ENCODE measurements at places on chromosomes 1 and 21. TPM values are rescaled to one million over a fixed set of nuclear protein-coding genes. Genes with fewer than 3 reads are reported as not detected.

The ARMH1 gene
- total RNA-seq, result 9.7 TPM

The RASSF5 gene
- 37.7 TPM for total RNA-seq

The PRR9 gene
- not detected for total RNA-seq

DNA sequence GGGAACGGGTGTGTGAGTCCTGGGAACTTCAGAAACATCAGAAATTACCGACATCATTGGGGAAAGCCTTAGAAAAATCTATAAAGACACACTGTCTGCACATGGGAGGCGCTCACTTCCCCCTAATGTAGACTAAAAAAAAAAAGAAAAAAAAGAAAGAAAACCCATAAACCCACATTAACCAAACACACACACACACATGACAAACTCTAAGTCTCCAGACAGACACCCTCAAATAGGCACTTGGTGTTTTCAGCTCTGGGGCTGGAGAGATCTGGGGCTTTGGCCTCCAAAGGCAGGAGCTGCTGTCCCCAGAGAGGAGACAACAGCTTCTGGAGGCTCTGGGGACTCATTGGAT lies 13.2 kb upstream of the SDHB start:
- H3K27ac ChIP-seq, result no peak overlapping the region
- no peak for DNase-seq
- H3K4me3 ChIP-seq, result no peak overlapping the region
- no peaks in the 10 kb centered on the region for H3K27me3 ChIP-seq
- no peaks in the 10 kb centered on the region for H3K36me3 ChIP-seq

- H3K27ac ChIP-seq, result no peak overlapping the region
- no peaks in the 10 kb centered on the region for H3K36me3 ChIP-seq
- peak; percentile 24 for DNase-seq
- H3K27me3 ChIP-seq, result no peaks in the 10 kb centered on the region
- H3K4me3 ChIP-seq, result no peak overlapping the region
- no peaks in the 10 kb centered on the region for H3K4me1 ChIP-seq
Observed at GRCh38 chr1:19969898-19970660, 9.3 kb downstream of the PLA2G2A start.

- H3K27me3 ChIP-seq, result no peaks in the 10 kb centered on the region
- peak; percentile 56 for DNase-seq
- no peak overlapping the region for H3K4me3 ChIP-seq
- no peaks in the 10 kb centered on the region for H3K36me3 ChIP-seq
Observed at GRCh38 chr1:162276493-162276892, 100.2 kb downstream of the SPATA46 start.

GRCh38 chr1:202964791-202965410 lies 2.2 kb downstream of the CYB5R1 start:
- H3K4me3 ChIP-seq, result no peak overlapping the region
- H3K36me3 ChIP-seq, result peaks cover 18% of the 10 kb centered on the region
- DNase-seq, result no peak
- peaks cover 13% of the 10 kb centered on the region for H3K4me1 ChIP-seq
- H3K27ac ChIP-seq, result no peak overlapping the region

- H3K36me3 ChIP-seq, result no peaks in the 10 kb centered on the region
- no peaks in the 10 kb centered on the region for H3K27me3 ChIP-seq
- DNase-seq, result peak; percentile 85
Observed at GRCh38 chr1:229227298-229227919, 43.5 kb upstream of the RAB4A start.

All from lung (tissue), 17 donors.